Left kidney (tissue), 8 donors: ENCODE measurements at places on chromosomes 11 and 22.

DNA sequence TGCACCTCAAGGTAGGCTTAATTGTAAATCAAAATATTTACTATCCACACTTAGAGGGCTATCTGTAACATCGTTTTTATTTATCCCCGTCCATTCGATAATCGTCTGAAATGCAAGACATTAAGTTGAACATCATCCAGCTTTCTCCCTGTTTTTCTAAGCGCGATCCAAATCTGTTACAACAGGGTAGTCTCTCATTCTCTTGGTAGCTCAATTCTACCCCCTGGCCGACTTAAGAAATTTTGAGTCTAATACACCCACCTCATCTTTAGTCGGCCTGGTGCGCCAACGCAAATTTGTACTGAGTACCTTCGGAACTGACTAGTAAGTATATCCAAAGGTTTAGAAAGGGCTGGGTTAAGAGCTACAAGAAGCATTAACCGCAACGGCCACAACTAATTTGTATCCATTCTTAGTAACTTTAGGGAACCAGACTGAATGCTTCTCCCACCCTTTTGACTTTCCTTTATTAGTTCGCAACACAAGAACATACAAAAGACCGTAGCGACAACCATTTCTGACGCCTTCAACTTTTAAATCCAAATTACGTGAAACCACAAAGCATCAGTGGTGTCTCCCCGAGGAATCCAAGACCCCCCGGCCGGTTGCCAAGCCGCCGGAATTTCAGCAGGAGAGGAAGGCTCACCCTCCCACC, 1.0 kb upstream of the ZNF143 start:
- peak; percentile 70 for DNase-seq

DNA sequence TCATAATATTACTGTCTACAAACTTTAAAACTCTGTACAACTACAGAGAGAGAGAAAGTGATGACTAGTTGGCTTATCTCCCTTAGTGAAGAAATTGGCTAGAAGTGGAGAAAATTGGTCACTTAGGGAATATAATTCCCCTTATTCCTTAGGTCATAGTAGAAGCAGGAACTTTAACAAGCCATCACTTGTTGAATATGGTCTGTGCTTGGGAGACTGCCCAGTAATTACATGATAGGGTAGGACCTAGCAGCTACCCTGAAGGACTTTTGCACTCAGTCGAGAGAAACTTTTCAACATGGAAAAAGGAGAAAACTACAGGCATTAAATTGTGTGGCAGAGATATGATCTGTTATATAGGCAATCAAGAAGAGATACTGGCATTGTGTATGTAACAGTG, 576.5 kb upstream of the CCDC90B start:
- DNase-seq, result no peak

GRCh38 chr22:36424901-36425579, 37.3 kb upstream of the MYH9 start:
- DNase-seq, result no peak

DNA sequence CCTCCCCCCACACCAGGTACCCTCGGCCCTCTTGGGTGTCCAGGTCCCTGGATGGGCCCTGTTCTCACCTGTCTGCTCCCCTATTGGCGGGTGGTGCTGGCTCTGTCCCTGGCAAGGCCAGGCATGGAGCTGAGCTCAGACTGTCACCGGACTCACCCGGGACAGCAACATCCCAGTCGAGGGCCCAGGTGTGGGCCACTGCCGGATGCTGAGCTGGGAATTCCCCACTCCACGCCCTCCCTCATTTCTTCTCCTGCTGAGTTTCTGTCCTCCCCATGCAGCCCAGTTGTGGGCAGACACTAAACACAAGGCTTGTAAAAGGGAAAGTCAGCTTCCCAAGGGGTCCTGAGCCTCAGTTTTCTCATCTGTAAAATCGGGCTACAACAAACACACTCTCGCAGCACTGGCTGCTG, 2.0 kb upstream of the AP5B1 start:
- no peak for DNase-seq
